T-helper 2 cell treated with Interferon-gamma antibody and Interleukin-4, amounts not matched to agents 5 μg/mL and 100 μg/mL, for 36 hours (primary cell): ENCODE measurements at places on chromosomes 5 and 9.

DNA sequence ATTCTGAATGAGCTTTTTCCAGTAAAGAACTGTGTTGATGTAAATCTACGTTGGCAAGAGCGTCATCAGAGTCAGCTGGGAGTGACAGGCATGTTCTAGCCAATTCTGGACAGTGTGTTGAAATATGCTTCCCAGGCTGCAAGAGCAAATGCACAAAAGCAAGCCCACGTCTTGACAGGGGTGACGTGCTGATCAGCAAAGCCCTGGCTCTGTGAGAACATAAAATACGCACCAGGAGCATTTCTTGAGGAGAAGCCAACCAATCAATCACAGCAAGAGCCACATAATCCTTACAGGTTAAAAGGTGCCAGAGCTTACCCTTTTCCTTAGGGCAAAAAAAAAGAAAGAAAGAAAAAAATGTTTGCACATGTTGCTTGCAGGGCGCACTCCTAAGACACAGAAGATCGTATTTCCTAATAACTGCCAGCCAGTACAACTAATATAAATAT, 148.1 kb downstream of the PDE4D start:
- DNase-seq = no peak

DNA sequence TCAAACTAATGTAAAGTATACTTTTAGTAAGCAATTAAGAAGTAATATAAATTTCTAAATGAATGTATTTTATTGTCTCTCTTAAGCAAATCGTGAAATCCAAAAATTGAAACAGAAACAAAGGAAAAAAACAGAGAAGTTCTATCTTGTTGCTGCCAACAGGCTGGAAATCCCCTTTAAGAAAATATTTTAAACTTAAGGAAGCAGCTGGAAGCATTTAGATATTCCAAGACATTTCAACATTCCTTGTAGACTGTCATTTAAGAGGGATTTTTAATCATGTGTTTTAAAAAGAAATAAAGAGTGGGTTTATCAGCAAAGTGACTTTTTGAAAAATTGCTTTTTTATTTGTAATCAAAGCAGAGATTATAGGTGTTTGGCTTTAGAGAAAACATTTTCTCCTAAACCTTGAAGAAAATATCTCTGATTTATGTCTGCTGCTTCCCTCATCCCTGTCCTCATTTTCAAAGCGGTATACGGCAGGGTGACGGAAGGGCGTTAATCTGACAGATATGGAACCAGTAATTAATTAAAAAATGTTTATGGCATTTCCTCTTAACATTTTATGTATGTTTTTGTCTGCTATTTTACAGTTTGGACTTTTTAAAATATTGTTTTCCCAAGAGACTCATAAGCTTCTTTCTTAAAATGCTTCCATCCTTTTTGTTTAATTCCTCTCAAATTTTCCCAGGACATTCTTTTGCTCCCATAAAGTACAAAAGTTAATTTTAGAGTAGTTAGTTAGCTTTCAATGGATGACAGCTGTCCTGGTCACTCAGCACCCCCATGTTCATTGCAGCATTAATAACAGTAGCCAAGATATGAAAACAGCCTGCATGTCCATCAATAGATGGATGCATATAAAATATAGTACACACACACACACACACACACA, 245.6 kb downstream of the LURAP1L start:
- no peak for DNase-seq

- no peak for DNase-seq
Observed at GRCh38 chr5:74903165-74903787, 37.1 kb upstream of the FAM169A start.

DNA sequence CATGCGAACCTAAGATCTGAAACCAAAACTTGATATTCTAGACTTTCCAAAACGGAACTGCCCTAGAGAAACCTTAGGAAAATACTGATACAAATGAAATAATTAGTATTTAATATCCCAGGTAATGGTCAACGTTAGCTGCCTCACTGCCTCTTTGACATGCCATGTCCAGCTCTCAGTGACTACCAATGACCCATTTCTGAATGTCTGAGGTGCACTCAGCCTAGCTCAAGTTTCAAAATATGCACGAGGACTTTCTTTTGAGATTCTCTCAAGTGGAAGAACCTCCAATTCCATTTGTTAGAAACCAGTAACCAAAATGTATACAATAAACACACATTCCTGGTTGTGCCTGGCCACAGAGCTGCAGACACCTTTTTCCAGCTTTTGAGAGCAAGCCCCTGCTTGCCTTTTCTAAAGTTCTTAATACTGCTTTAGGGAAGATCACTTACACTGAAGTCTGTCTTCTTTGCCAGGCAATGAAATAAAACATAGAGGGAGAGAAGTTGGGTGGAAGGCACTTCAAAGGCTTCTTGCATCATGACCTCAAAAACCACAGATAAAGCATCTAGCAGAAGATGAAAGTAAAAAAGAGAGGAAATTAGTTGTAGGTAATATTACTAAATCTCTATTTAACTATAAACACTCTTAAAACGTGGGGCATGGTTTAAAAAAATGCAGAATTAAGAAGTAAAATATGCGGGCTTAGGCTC, 87.9 kb downstream of the MRPS27 start:
- no peak for DNase-seq

GRCh38 chr5:54658010-54658409, 140.5 kb downstream of the SNX18 start:
- DNase-seq = no peak

DNA sequence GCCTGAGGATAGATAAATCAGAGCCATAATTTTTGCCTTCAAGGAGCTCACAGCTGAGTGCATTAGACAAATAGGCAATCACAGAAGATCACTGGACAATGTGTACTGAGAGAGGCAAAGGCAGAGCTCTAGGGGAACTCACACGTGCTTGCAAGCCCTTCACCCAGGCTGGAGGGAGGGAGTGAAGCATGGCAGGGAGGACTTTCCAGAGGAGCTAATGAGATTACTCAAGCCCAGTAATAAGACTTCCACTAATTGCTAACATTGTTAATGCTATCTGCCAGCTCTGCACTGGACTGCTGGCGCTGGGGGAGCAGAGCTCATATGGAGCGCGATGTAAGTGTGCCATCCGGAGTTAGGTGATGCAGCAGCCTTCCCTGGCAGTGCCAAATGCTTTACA, 408.4 kb downstream of the NTRK2 start:
- DNase-seq = no peak
